ENCODE measurements at places on chromosomes 7 and 10.
A peak's percentile ranks its signal among the peaks of the same experiment; 100 is the strongest.

GRCh38 chr10:2244471-2244870, 507.1 kb upstream of the ADARB2 start:
- no peak for DNase-seq

DNA sequence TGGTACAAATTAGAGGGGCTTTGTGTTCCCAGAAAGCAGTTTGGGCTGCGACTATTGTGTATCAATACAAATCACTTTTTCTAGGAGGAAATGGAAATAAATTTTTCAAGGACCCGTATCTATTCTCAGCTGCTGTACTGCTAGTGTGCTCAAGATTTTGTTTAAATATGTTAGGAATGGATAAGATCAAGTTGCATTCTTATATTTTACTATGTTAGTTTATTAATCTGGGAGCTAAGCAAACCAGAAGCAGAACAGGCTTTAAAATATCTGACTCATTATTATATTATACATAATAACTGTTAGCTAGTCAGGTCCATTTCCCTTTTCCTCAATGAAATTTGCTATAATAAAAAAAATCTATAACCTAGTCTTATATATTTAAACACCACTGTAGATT, 11.1 kb upstream of the GLCCI1 start:
- no peak for DNase-seq

DNA sequence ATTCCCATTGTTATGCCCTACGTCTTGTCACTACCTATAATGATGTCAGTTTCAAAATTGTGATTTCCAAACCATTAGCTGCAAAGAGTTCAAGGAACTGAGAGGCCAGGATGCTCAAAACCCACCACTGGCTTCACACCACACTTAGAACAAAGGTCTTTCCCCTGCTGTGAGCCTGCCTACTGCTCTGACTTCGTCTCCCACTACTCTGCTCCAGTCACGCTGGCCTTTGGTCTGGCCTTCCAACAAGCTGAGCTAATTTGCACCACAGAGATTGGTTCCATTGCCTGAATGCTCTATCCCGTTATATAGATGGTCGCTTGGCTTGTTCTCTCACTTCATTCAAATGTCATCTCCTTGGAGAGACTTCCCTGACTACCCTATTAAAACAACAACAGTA, 572.1 kb upstream of the GALNT17 start:
- no peak for DNase-seq

DNA sequence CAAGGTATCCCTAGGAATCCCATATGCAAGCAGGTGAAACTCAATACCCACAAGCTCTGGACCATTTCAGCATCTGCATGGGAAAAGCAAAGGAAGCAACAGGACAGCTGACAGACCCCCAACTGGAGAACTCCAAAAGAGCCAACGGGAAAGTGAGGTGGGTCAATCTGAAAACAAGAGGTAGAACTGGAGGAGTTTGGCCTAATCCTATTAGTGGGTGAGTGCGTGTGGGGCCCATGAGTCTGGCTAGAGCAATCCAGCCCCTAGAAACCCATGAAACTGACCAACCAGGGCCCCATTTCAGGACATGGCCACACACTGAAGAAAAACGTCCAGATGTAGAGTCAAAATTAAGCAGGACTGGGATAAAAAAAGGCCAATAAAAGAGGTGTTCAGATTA, 26.6 kb upstream of the WNT8B start:
- DNase-seq: no peak

- DNase-seq: no peak
Observed at GRCh38 chr7:4818000-4818794, 42.8 kb downstream of the AP5Z1 start.

DNA sequence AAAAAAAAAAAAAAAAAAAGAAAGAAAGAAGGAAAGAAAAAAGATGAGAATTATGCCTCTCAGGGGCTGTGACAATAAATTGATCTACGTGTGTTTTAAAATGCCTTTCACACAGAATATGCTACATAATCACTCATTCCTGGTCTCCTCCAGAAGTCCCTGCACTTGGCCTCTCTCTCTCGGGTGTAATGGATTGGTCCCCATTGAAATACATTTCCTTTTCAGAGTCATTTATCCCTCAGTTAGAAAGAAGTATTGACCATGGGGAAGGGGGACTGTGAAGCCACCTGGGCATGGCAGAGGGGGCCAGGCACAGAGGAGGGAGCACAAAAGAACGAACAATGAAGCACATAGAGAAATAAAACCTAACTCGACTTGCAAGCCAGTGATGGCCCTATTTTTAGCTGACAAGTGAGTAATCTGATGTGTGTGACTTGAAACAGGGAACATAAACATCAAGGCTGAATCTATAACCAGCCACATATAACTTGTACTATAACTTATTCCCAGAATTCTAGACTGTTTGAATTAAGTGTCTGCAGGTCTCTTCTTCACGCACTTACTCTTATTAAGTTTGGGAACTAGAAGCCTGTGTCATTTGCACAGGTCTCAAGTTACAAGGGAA, 490.8 kb downstream of the KCNMA1 start:
- no peak for DNase-seq

GRCh38 chr7:83466956-83467355, 182.0 kb downstream of the SEMA3E start:
- DNase-seq: no peak

GRCh38 chr10:111725050-111725449, 458.5 kb downstream of the GPAM start:
- no peak for DNase-seq

GRCh38 chr10:33507662-33508425, 173.4 kb upstream of the NRP1 start:
- no peak for DNase-seq

- no peak for DNase-seq
Observed at GRCh38 chr7:35691366-35691765, 3.6 kb downstream of the HERPUD2 start.

DNA sequence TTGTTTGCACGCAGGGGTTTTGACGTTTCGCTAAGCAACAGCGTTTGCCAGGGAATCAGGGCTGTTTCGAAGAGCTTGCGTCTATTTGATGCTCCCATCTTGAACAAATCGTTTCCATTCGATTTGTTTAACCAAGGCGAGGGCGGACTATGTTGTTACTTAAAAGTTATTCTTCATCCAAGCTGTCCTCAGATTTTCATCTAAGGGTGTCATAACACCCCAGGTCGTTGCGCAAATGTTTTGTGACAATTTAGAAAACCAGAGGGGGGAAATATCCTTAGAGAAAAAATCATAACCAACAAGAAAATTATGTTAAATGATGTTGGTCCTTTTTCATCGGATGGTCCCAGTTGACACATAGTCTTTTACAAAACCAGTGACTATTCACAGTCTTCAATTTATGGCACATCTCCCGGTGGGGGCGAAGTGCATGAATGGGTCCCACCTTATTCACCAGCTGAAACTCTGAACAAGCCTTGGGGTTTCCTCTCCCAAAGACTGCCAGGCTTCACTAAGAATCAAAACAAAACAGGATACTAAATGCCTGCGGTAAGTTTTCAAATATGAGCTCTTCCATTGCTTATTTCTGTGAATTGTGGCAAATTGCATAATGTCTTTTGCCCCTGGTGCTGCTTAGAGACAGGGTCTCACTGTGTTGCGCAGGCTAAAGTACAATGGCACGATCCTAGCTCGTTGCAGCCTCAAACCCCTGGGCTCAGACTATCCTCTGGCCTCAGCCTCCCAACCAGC, 109.9 kb downstream of the REEP3 start:
- no peak for DNase-seq

DNA sequence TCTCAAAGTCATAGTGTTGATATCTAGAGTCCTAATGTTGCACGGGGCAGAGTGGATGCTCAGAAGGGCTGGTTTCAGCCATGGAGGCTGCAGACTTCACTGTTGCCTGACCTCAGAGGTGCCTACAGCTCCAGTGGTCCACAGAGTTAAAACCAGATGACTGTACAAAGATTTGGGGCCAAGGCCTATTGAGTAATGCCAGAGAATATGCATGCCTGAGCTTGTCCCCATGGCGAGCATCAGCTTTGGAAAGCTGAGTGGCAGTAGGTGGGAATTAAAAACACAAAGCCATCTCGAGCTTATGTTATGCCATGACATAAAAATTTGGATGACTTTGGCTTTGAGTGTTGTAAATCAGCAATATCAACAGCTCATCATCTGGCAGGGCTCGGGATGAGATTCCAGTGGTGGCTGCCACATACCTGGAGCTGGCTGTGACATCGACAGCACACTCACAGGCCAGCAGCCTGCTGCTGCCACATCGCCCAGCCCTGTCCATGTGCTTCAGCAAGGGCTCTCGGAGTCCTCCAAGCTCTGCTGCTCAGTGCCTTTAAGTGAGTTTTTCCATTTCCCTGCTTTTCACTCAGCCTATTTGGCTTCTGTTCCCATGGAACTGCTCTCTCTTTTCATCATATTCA, 379.6 kb downstream of the TNS3 start:
- DNase-seq: no peak

GRCh38 chr7:133082390-133082766, 488 bp upstream of the CHCHD3 start:
- no peak for DNase-seq

GRCh38 chr7:80752954-80753690, 114.7 kb downstream of the CD36 start:
- no peak for DNase-seq

- DNase-seq: no peak
Observed at GRCh38 chr10:11525503-11525902, 85.9 kb downstream of the USP6NL start.

DNA sequence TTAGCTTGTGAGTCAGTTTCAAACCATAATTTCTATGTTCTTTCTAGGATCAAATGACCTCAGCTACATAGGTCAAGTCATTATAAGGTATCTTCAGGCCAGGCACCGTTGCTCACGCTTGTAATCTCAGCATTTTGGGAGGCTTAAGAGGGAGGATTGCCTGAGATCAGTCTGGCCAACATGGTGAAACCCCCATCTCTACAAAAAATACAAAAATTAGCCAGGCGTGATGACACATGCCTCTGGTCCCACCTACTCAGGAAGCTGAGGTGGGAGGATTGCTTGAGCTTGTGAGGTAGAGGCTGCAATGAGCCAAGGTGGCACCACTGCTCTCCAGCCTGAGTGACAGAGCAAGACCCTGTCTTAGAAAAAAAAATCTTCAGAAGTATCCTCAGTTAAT, 362.3 kb downstream of the GATA3 start:
- peak; percentile 10 for DNase-seq

DNA sequence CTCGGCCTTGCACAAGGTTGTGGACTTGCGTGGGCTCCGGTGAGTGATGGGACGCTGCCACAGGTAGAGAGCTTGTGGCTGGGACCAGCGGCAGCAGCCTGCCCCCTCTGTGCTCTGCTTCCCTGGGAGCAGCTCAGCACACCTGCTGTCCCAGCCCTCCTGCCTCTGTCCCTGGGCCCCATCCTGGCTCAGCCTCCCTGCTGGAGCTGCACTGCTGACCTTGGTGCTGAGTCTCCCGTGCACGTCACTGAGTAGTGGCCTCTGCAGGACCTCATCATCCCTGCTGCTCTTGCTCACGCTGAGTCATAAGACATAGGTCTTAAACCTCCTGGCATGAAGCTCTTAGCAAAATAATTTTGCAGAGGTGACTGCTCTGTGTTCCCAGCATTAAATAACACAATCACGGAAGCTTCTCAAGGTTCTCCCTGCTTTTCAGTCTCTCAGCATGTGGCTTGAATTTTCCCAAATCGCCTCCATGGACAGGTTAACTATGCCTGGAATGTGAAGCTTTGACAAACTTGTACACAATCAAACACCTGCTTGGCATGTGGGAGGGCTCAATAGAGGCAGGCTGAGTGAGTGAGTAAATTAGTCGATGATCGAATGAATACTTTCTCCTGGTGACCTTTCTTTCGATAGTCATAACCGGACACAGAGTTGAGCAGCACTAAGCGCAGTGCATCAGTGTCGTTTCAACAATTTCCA, 63.8 kb upstream of the NPS start:
- no peak for DNase-seq

DNA sequence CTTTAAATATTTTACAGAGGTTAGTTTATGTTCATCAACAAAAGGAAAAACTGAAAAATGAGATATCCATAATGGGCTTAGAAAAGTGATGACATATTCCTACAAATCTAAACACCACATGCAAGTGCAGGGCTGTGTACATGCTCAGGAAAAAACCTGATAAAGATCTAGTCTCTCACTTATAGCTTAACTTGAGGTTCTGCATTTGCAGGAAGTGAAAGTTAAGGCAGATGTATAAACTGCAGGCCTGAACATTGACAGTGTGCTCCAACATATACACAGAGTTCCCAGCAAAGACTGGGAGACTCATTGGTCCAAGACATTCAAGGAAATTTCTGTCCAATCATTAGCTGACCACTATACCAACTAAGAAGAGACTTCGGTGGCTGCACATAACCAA, 63.8 kb upstream of the RET start:
- DNase-seq: no peak

- DNase-seq: no peak
Observed at GRCh38 chr7:122198581-122198980, 54.5 kb upstream of the AASS start.

GRCh38 chr7:93476491-93477344, 97.8 kb downstream of the CALCR start:
- DNase-seq: no peak

- peak; percentile 46 for DNase-seq
Observed at GRCh38 chr10:87818505-87819288, 671 bp upstream of the ATAD1 start.

DNA sequence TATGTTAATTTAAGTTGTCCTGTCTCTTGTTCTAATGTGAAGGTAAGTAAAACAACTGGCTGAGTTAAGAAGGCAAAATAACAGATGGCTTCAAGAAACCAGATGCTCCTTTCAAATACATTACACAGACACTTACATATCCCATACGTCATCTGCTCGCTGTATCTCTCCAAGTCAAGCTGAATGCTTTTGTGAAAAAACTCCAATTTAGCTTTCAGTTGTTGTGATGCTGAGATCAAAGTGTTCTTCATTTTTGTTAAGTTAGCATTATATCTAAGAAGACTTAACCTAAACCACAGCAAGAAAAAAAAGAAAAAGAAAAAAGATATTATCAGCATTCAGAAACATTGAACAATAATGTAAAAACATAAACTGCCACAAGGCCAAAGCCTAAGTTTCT, 18.5 kb upstream of the ERLIN1 start:
- DNase-seq: no peak

DNA sequence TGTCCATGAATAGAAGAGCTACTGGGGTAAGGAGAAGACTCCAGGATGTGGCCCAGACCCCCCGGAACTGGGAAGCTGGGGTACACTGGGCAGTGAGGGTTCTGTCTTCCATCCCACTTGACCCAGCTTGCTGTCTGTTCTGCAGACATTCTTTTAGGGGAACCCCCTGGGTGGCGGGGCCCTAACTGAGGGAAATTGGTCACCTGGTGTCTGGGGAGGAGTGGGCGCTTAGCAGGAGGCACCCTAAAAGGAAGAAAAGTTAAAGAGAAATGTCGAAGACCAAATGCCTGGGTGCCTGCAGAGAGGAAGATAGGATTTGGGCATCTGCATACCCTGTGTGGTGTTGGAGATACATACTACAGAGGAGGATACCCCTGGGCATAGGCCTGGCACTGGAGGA, 1.0 kb downstream of the AP1S1 start:
- DNase-seq: no peak

GRCh38 chr10:38045129-38045528, 34.7 kb downstream of the ZNF33A start:
- no peak for DNase-seq

DNA sequence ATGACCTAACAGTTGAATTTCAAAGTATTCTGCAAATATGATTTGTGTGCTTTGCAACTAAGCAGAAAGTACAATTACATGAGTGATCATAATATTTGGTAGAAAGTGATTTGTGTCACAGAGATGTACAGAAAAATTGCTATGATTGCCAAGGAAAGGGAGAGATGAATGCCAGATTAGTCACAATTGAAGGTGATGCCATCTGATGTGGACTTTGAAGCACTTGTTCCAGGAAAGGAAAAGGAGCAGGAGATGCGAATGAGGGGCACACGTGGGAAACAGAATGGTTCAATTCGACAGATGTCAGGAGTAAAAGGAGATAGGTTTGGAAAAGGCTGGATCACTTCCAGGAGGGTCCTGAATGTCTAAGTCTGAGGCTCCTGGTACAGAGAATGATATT, 153.1 kb upstream of the LAMB4 start:
- no peak for DNase-seq
